ENCODE measurements at places on chromosomes 3 and 15. TPM values are rescaled to one million over a fixed set of nuclear protein-coding genes. Genes with fewer than 3 reads are reported as not detected.

MYL3 gene
- total RNA-seq, result not detected

SCN11A gene
- not detected for total RNA-seq

PLAAT1 gene
- total RNA-seq, result 9.4 TPM

AGTR1 gene
- total RNA-seq, result not detected

TICRR gene
- total RNA-seq, result 10.0 TPM

- no peak for DNase-seq
These were observed 1257.1 kb downstream of the NSUN3 start for GRCh38 chr3:95319921-95320494.

GRCh38 chr15:64426845-64427465, 33.4 kb upstream of the ZNF609 start:
- DNase-seq, result no peak

DNA sequence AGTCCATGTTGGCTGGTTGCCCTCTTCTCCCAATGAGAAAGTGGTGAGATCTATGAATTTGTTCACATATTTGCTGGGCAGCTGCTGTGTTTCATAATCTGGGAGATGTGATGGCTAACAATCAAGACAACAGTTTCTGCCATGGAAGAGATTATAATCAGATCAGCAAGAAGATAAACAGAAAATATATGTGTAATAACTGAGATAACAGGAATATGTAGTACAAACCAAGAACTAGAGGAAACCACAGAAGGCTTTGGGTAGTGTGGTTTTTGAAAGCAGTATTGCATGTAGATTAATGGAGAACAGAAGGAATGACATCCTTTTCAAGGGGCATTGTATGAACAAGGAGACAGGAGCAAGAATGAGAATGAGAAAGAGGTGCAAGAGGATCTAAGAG, 12.2 kb upstream of the CSTA start:
- DNase-seq, result no peak

DNA sequence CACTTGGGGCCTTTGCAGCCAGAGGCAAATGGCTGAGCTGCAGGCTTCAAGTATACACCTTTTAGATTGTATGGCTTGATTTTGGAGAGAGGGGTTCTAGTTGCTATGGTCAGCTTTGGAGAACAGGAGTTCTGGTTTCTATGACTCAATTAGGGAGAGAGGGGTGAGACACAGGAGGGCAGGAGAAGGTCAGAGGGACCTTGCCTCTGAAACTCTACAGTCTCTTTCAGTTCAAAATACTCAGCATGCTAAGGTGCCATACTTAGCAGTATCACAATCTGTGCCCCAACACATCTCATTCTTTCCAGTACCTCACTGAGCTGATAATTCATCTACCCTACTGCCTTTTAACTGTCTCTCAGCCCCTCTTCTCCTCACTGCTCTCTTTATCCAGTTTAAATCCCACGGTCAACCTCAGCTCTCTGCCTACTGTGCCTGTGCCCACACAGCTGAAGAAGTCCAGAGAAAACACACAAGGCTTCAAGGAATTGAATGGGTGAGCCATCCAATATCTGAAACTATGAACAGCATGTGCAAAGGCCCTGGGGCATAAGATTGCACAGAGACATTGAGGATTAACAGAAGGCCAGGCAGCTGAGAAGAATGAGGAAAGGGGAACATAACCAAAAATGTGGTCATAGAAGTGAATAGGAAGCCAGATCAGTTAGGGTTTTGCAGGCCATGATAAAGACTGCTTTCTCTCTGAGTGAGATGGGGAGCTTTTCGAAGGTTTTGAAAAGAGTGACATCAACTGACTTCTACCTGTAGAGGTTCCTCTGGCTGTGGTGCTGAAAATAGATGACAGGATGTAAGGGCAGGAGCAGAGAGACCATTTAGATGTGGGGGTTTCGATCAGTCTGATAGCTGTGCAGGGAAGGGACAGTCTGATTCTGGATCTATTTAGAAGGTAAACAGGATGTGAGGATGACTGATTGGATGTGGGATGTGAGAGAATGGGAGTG, 54.5 kb upstream of the C3orf80 start:
- DNase-seq, result no peak

- DNase-seq, result no peak
These were observed 105.5 kb downstream of the SLC25A26 start for GRCh38 chr3:66326340-66326739.

GRCh38 chr3:149575213-149575960, 82.4 kb downstream of the WWTR1 start:
- peak; percentile 95 for DNase-seq
